ENCODE measurements at places on chromosomes 3 and 15. TPM values are rescaled to one million over a fixed set of nuclear protein-coding genes. Genes with fewer than 3 reads are reported as not detected.
A peak's percentile ranks its signal among the peaks of the same experiment; 100 is the strongest.

The MYO5C gene
- total RNA-seq: 16.7 TPM

The LYZL4 gene
- total RNA-seq: not detected

The MYL3 gene
- total RNA-seq: not detected

The C3orf85 gene
- total RNA-seq: not detected

The ARHGEF26 gene
- 4.7 TPM for total RNA-seq

The LZTFL1 gene
- 14.2 TPM for total RNA-seq

The P3H2 gene
- total RNA-seq: 11.4 TPM

DNA sequence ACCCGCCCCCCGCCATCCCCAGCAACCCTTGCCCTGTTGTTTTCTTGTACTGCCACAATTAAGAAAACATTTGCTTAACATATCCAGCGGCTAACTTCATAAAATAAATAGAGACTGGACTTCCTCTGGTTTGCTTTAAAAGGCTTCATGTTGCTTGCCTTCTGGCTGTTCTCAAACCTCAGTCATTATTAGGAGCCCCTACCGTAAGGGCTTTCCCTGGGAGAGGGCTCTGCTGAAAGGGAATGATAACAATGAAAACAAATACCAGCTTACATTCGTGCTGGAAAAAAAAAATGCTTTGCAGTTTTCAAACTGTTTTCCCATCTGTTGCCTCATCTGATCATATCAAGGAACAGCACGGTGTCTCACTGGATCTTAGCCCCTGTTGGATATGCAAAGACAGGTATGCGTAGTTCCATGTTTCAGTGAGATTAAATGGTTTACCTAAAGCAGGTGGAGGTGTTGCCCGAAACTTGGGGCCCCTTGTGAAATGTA, 77.2 kb upstream of the VGLL4 start:
- DNase-seq: no peak

- no peak for DNase-seq
Measured at GRCh38 chr3:29771602-29772001, 490.7 kb downstream of the RBMS3 start.

- no peak for DNase-seq
Measured at GRCh38 chr3:46453526-46454208, 11.0 kb downstream of the LTF start.

- no peak for DNase-seq
Measured at GRCh38 chr3:145780301-145780700, 380.7 kb downstream of the PLOD2 start.

GRCh38 chr3:123286308-123287023, 84.7 kb downstream of the SEC22A start:
- DNase-seq: peak; percentile 83

DNA sequence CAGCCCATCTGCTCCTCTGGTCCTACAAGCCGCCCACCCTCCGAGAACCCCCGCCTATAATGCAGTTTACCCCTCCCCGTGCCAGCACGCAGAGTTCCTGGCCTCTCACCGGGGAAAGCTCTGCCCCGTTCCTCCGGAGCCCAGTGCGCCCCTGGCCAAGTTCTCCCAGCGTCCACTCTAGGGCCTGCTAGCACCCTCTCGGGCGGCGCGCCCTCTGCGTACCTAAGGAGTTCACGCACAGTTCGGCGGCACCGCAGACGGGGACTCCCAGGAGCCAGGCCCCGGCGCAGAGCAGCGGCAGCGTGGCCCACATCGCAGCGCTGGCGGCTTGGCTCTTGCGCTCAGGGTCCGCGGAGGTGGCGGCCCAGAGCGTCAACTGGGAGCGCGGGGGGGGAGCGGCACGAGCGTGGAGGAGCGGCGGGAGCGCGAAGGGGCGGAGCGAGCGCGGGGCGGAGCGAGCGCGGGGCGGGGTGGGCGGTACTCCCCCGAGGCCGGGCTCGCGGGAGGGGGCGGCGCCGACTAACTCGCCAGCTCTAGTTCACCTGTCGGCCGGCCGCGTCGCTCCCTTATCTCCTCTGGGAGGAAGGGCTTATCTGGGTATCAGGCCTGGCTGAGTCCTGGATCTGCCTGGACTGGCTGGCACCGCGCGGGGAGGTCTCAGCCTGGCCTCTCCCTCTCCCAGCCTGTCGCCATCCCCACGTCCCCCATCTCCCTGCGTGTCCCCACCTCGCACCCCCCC, at the start of gene CTSH:
Gene CTSH (minus strand): TSS at position 378 of the 739 bp plus-strand sequence. CDS start 65 bp downstream, at position 313.
- DNase-seq: peak; percentile 74

DNA sequence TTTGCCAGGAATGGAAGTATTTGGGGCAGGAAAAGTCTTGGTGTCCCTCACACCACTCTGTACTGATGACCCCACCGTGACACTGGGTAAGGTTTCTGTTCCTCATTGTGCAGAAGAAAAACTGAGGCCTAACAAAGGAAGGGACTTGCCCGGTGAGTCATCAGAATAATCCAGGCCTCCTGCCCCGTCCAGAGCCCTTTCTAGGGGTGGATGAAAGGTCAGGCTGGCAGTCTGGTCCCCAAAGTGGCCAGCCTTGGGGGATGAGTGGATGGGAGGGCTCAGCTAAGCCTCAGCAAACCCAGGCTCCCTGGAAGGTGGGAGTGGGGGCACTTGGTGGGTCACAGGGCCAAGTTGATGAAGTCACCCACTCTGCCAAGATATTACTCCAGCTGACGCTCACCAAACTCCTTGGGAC, 2.3 kb upstream of the DNAH1 start:
- DNase-seq: peak; percentile 23

GRCh38 chr3:159429702-159430101, 558.9 kb upstream of the IL12A start:
- no peak for DNase-seq

- DNase-seq: no peak
Measured at GRCh38 chr15:67835297-67836133, 4.3 kb downstream of the RNU6-1 start.

- peak; percentile 4 for DNase-seq
Measured at GRCh38 chr15:48244921-48245320, 38.8 kb downstream of the SLC12A1 start.

- DNase-seq: no peak
Measured at GRCh38 chr3:96869316-96869715, 54.9 kb downstream of the EPHA6 start.

- no peak for DNase-seq
Measured at GRCh38 chr3:22886439-22887068, 316.6 kb upstream of the UBE2E2 start.

DNA sequence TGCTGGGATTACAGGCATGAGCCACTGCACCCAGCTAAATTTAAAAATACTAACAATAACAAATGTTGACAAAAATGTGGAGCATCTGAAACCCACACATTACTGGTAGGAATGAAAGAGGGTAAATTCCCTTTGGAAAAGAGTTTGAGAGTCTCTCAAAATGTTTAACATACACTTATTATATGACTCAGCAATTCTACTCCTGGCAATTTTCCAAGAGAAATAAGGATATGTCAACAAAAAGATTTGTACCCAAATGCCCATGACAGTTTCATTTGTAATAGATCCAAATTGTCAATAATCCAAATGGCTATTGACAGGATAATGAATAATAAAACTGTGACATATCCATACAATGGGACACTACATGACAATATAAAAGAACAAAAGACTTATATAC, 9.0 kb downstream of the HCLS1 start:
- DNase-seq: peak; percentile 74

DNA sequence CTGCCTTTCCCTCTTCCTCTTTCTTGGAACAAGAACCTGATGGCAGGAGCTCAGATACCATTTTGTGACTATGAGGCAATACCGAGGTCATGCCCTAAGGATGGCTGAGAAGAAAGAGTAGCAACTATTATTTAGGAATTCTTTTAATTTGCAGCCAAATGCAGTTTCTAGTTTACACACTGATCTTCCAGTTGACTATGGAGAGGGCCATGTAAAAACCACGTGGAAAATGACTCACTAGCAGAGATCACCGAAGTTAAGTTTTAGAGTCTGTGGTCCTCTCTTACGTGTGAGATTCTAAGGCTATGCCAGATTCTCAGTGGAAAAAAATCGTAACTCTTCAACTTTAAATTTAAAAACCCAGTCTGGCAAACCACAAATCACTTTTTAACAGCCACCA, 7.8 kb downstream of the BNC1 start:
- no peak for DNase-seq

- DNase-seq: peak; percentile 23
Measured at GRCh38 chr3:134911586-134912548, 116.8 kb downstream of the EPHB1 start.

GRCh38 chr3:69541711-69542088, 155.8 kb upstream of the FRMD4B start:
- no peak for DNase-seq

- DNase-seq: no peak
Measured at GRCh38 chr15:76577879-76578512, 241.4 kb downstream of the ISL2 start.

Data from PC-3 (cell line).